Activated gamma-delta T cell (primary cell): ENCODE measurements at places on chromosomes 11 and 22.

- DNase-seq = no peak
Observed at GRCh38 chr22:47442821-47443220, 680.4 kb downstream of the TBC1D22A start.

GRCh38 chr11:127458561-127458960, 458.0 kb upstream of the KIRREL3 start:
- DNase-seq = no peak

DNA sequence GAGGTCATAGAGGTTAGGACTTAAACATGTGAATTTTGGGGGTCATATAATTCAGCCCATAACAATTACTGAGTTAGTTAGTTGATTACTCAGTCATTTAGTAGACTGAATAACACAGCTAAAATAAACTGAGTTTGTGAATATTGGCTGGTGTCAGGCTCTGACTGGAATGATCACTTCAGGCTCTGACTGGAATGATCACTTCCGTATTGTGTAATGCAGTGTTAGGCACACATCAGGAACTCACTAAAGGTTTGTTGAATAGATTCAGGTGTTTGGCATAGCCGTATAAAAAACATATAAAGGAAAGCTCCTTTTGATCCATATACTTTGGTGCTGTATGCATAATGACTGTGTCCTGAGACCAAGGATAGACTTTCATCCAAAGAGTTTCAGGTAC, 610.5 kb downstream of the INSC start:
- no peak for DNase-seq

GRCh38 chr11:65214212-65214845, 32.6 kb downstream of the CAPN1 start:
- no peak for DNase-seq

DNA sequence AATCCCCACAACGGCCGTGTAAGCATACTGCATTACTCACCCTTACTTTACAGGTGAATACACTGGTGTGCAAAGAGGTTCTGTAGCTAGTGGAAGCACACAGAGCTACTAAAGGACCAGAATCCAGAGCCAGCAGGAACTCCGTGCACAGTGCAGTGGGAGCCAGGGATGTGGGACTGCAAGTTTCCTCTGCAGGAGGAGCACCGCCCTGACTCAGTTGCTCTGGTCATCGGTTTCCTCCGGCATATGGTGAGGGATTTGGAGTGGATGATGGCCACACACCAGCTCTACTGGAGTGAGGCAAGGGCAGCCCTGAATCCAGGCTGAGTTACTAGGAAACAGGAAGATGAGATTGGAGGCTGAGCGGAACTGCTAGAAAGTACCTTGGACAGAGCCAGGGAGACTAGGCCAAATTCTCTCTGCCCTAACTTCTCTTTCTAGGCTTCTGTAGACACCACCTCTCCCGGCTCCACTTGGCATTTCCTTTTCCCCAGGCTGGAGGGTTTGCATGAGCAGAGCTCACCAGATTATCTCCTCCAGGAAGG, 18.2 kb upstream of the C22orf42 start:
- no peak for DNase-seq

- no peak for DNase-seq
Observed at GRCh38 chr22:43507235-43507634, 95.4 kb downstream of the MPPED1 start.

DNA sequence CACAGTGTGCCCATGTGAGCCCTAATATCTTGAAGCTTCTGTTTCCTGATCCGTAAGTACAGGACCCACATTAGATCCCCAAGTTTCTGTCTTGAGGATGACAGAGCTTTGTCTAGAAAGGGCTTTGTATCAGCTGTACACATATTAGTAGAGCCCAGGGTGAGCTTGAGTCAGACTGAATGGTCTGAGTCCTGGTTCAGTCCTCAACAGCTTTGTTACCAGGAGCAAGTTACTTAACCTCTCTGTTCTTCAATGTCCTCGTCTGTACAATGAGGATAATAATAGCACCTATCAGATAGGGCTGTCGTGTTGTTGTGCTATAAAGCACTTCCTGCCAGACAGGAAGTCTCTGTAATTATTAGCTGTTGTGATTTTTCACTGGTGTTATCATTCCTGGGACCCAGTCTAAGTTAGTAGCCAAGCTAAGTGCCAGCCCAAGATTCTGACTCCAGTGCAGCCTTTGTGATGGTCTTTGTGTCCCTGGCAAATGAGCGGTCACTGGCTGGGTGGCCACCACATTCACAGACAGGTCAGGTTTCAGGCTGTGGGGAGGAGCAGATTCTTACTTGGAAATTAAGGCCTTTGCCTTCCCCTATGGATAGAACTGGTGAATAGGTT, 6.8 kb downstream of the TOM1 start:
- no peak for DNase-seq

- DNase-seq = no peak
Observed at GRCh38 chr11:70721006-70721405, 322.7 kb downstream of the CTTN start.

DNA sequence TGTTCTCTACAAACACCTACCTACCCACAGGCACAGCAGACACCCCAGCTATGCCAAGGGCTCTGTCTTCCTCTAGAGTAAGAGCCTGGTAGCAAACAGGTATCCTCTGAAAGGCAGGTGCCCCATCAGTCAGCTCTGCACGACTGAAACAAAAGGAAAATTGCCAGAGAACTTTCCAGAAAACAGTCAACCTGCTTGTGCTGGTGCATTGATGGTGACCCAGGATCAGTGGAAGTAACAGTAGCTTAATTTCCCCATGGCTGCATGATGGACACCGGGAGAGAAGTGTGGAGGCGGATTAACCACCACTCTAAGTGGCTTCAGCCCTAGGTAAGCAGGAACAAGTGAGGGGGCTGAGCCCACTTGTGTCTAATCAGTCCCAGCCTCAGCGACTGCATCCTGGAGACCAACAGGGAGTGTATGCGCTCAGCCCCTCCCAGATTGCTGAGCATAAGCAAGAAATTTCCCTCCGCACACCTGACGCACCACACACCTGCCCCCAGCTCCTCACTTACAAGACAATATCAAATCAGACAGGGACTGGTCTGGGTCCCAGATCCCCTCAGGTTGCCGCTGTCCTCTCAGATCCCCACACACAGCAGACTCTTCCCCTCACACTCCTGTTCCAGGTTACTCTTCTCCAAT, 70.7 kb upstream of the IGLL5 start:
- DNase-seq = no peak

- no peak for DNase-seq
Observed at GRCh38 chr11:36162006-36162882, 127.0 kb downstream of the COMMD9 start.

DNA sequence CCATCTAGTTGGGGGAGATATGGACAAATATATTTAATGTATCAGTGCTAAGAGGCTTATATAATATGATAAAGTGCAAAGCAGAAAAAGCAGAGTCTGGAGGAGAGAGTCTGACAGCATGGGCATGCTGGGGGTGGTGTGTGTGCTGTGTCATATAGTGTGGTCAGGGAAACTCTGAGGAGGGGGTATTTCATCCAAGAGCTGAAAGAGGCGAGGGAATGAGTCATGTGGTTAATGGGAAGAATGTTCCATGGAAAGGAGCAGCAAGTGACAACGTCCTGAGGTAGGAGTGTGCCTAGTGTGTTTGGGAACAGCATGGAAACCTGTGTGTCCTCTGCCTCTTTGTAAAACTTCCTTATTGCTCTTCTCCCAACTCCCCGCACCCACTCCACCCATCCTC, 38.0 kb downstream of the EIF3F start:
- DNase-seq = no peak

GRCh38 chr22:44892243-44892642, 117.6 kb downstream of the PHF21B start:
- DNase-seq = no peak

DNA sequence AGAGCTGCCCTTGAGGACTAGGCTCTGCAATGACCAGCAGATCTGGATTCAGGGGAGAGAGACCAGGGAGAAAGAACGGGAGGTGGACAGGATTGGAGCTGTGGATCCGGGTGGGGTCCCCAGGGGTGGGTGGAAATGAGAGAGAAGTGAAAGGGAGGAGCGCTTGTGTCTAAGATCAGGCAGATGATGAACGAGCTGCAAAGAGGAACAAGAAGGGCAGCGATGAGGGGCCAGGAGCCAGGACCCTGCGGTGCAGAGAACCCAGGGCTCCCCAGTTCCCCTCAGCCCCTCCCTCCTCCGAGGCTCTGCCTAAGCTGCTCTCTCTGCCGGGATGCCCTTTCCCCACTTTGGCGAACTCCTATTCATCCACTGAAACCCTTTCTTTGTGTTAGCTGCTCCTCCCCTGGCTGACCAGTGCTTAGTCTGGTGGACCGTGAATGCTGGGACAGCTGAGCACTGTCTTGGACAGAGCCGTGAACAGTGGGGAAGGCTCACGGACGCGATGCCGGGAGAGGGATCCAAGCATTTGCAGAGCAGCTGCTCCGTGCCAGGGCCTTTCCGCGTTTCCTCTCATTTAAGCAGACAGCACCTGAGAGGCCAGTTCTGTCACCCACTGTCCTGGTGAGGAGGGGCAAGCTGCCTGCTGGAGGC, 35.9 kb downstream of the SHISAL1 start:
- DNase-seq = no peak

DNA sequence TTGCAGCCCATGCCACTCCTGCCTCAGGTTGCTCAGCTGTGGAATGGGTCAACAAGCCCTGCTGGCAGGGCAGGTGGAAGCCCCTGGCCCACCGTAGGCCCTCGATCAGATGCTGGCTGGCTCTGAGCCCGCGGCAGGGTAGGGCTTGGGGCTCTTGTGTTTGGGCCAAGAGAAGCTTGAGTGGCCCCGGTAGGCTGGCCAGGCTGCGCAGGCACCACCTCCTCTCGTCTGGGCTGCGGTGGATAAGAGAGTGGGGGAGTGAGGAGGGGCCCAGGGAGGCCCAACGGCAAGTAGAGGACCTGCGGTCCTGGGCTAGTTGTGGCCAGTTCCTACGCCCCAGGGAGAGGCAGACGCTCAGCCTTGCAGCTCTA, 115.2 kb downstream of the CEP164 start:
- DNase-seq = no peak

DNA sequence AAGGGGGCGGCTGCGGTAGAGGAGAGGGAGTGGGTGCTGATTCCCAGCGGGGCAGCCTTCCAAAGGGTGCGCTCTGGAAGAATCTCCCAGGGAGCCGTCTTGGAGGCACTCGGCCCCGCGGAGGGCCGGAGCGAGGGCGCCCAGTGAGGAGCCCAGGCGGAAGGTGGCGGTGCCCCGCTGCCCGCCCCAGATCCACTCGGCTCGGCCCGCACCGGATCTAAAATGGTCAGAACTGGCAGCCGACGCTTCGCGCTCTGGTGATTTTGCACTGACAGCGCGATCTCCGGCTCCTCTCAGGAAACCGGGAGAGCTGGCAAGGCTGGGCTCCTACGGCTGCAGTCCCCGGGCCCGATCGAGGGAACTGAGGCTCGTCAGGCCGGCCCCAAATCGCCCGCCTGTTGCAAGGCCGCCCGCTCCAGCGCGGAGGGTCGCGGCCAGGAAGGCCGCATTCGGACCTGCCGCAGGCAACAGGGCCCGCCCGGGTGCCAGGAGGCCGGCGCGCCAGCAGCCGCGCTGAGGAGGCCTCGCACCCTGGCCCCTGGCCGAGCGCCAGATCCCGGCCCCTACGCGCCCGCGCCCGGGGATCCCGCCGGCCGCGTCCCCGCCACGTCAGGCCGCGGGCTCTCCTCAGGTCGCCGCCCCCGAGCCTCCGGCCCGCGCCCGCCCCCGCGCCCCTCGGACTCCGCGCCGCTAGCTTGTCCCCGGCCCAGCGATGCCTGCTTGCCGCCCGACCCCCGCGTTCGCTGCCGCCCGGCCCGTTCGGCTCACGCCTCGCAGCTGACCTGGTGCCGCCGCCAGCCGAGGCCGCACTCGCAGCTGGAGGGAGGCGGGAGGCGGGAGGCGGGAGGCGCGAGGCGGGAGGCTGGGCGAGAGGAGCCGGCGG, at the start of gene KLHL22:
TSS of gene KLHL22 (minus strand) at position 818 of the 883 bp plus-strand sequence. CDS start 6,584 bp downstream, outside the sequence.
- DNase-seq = no peak

DNA sequence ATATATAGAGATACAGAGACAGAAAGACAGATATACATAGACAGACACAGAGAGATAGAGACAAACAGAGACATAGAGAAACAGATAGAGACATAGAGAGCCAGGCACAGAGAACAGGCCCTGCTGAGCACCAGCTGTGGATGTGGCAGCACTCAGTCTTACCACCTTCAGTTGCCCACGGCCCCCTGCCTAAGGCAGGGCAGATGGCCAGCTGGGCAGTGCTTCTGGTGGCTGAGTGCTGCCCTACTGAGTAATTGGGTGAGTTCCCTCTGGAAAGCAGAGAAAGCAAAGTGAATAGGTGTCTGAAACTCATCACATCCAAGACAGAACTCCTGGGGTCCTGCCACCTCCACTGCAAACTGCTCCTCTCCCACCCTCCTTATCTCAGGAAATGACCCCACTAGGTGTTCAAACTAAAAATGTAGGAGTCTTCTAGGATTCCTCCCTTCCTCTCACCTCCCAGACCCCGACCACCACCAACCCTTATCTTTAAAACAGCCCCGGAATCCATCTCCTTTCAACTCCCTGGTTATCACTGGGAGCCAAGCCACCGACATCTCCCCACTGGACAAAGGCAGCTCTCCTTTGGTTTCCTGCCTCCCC, 27.2 kb downstream of the SYN3 start:
- DNase-seq = no peak

DNA sequence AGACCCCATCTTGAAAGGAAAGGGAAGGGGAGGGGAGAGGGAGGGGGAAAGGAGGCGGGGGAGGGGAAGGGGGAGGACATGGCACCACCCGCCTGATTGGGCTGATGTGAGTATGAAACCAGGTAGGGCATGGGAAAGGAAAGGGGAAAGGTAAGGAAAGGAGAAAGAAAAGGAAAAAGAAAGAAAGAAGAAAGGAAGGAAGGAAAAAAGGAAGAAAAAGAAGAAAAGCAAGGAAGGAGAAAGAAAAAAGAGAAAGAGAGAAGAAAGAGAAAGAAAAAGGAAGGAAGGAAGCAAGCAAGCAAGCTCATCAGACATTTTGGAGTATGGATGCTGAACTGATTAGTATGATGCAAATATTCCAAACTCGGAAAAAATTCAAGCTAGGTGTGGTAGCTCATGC, 36.0 kb upstream of the TFIP11 start:
- DNase-seq = no peak

DNA sequence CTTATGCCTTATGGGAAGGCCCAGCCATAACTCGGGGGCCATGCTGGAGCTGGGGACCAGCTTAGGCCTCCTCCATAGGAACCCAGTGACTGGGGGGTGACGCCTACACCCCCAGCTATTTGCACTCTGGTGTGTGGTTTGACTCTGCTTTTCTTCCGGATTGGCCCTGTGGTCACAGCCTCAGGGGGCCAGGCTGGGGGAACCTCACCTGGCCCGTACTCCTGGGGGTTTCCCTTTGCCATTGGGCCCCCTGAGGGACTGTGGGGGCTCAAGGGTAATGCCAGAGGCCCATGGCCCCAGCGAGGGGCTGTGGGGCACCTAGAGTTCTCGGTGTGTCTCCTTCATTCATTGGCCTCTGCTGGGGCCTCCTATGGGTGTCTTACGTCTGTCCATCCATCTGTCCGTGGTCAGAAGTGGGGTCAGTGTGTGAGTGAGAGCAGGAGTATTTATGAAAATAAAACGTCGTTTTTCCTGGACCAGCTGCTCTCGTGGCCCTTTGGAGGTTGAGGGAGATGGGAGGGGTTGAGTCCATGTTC, 6.3 kb upstream of the SH3BP1 start:
- no peak for DNase-seq
